Stimulated activated CD4-positive, alpha-beta T cell treated with anti-CD3 and anti-CD28 coated beads, Interleukin-1b, Interleukin-23, amount 100 ng/mL, for 48 hours (primary cell): ENCODE measurements at places on chromosomes 12 and 14.
A peak's percentile ranks its signal among the peaks of the same experiment; 100 is the strongest.

- DNase-seq, result no peak
These were observed 43.2 kb downstream of the SSPN start for GRCh38 chr12:26238341-26239121.

DNA sequence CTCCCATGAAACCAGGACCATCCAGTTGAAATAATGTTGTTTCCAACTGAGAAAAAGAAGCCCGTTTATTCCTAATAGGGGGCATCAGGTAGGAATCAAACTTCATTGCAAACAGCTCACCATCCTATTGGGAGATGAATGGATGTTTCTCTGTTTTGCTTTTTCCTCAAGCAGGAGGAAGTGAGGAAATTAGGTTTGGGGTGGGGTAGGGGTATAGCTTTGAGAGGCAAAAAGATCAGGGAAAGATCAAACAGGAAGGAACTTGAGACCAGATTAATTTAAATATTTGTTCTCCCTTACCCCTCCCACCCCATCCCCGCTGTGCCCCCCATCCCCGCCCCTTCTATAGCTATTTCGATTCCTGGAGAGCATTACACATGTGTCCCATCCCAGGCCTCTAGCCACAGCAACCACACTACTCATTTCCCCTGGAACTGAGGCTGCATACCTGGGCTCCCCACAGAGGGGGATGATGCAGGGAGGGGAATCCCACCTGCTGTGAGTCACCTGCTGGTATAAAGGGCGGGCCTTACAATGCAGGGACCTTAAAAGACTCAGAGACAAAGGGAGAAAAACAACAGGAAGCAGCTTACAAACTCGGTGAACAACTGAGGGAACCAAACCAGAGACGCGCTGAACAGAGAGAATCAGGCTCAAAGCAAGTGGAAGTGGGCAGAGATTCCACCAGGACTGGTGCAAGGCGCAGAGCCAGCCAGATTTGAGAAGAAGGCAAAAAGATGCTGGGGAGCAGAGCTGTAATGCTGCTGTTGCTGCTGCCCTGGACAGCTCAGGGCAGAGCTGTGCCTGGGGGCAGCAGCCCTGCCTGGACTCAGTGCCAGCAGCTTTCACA lies at the start of gene IL23A:
IL23A (plus strand) TSS at position 577 of the 850 bp plus-strand sequence; CDS start at position 738, 161 bp downstream.
- DNase-seq, result peak; percentile 92

DNA sequence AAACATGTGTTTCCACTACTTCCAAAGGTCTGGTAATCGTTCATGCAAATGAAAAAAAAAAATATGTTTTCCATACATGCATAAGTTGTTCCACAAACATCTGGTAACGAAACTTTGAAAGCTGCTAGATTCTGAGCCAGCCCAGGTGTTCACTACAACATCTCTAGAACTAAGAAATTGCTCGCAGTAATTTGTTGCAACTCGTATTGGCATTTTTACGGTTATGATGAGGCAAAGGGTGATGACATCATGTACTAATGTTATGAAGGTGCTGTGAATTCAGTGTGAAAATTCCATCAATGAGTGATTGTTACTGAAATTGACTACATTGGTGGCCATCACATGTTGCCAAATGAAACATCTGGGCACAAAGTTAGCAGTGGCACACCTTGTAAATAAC lies 31.9 kb upstream of the CCDC91 start:
- no peak for DNase-seq

DNA sequence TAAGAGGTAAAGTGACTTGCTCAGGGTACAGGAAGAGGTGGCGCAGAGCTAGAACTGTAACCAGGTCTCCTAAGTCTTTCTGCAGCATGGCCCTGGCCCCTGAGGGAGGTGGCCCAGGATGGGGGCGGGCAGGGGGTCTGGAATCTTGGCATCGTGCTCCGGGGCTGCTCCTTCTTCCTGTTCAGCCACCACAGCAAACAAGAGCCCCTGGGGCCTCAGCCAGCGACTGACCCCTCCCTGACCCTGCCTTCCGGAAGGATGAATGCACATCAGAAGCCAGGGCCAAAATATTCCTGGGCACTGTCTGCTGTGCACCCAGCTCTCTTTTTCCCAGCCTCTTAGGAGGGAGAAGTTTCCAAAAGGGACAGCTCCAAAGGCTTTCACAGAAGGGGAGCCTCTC lies 242.8 kb downstream of the DPF3 start:
- no peak for DNase-seq

- no peak for DNase-seq
These were observed 400 bp downstream of the LRP1 start for GRCh38 chr12:57128519-57129247.

DNA sequence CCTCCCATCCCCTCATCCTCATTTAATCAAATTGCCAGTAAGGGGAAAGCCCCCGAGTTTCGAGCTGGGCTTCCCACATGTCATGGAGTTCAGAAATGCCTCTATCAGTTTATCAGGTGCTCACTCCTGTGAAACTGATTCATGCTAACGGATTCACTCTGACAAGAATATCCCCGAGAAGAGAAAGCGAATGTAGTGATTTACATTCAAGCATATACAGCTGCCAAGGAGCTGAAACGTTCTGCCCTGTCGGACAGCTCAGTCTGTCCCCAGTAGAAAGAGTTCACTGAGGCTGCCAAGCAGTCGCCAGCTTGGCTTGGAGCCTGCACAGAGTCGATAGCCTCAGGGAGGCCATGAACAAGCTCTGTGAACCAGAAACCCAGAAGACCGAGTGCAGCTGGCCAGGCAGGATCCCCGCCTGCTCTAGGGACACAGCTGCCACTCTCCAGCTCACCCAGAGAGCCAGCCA lies 88.4 kb downstream of the TMCC3 start:
- DNase-seq, result no peak

GRCh38 chr12:124883263-124884130 lies 19.8 kb upstream of the SCARB1 start:
- DNase-seq, result no peak

DNA sequence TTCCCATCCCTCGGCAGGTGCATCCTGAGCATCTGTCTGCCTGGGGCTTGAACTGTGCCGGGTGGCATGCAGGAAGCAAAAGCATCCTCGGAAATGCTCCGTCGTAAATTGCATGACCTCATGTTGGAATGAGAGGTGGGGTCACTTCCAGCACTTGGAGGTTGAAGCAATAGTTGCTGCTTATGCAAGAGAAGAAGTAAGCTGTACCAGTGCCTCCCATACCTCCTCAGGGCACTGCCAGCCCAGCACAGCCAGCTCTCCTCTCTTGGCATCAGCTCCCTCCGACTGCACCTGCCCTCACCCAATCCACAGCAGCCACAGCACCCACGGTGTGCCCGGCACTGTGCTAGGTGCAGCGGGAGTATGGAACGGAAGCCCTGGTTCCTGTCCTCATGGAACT lies 11.5 kb downstream of the TEAD4 start:
- no peak for DNase-seq

DNA sequence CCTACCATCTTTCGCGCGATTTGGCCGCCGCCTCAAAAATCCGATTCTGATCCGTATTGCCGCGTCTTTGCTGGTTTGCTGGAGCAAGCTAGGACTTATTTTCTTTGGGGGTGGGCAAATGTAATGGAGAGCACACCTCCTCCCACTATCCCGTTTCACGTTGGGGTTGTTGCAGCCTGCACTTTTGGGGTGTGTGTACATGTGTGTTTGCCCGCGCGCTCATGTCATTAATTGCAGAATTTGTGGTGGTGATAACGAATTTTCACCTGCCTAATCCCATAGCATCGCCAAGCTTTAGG lies 657 bp downstream of the METAP2 start:
- DNase-seq, result no peak

DNA sequence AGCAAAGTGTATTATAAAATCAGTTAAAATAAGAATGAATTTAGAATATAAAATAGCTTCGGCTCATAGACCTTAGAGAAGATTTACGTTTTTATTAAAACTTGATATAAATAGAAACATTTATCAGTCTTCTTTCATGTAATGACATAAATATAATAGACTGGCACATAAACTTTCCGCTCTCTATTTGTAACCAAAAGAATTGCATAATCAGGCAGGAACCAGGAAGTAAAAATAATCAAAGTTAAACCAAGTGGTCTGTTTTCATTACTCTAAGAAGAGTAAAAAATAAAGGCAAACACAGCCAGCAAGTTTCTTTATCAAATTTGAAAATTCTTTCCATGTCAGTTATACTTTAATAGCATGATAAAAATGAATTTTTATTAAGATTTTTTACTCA lies 46.3 kb upstream of the ATP2A2 start:
- no peak for DNase-seq

GRCh38 chr14:54564071-54564867 lies 2.7 kb upstream of the SAMD4A start:
- DNase-seq, result no peak

DNA sequence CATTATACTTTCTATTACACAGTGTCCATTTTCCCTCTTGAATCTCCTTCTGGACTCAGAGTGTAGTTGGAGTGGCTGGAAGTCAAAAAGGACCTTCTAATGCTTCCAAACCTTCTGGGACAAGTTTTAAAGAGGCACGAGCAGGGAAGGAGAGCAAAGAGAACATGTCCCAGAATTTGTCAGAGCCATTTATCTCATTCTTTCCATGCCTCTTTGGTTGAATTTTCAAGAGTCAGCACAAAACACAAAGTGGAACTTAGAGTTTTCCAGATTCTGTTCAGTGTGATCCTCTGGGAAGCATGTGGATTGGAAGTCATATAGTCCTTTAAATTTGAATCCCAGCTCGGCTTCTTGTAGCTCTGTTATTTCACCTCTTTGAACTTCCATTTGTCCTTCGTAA lies 138.2 kb upstream of the PWP1 start:
- no peak for DNase-seq

- DNase-seq, result no peak
These were observed 2.4 kb downstream of the AGAP2 start for GRCh38 chr12:57735952-57736740.
